ENCODE measurements at places on chromosomes 3 and 15.

GRCh38 chr15:70354346-70354905 lies 256.7 kb upstream of the TLE3 start:
- DNase-seq = no peak

DNA sequence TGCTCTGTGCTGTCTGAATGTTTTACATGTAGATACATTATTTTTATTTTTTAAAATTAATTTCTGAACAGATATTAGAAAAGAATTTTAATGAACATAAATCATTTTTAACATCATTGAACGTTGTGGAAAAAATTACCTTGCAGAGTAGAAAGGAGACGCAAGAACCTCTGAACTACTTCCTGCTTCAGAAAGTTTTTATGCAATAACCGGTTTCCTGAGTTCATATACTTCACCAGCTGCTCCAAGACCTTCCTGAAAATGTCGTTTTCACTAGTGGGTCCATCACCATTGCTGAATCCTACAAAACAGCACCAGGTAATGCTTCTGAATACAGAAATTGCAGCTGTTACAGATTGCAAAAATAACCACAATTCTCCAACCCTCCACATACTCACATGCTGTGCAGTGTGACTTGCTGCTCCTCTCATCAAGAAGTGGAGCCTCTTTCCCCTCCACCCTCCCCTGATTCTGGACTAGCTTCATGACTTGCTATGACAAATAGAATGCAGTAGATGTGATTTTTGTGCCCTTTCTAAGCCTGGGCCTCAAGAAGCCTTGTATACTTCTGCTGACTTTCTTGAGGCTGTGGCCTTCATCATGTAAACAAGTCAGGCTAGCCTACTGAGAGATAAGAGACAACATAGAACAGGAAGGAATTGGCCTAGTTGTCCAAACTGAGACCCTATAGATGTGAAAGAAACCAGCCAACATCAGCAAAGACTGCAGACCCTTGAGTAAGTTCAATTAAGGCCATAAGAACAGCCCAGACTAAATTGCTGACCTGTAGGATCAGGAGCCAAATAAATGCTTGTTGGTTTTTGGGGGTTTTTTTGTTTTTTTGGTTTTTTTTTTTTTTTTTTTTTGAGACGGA lies 80.4 kb downstream of the TRANK1 start:
- DNase-seq = no peak

DNA sequence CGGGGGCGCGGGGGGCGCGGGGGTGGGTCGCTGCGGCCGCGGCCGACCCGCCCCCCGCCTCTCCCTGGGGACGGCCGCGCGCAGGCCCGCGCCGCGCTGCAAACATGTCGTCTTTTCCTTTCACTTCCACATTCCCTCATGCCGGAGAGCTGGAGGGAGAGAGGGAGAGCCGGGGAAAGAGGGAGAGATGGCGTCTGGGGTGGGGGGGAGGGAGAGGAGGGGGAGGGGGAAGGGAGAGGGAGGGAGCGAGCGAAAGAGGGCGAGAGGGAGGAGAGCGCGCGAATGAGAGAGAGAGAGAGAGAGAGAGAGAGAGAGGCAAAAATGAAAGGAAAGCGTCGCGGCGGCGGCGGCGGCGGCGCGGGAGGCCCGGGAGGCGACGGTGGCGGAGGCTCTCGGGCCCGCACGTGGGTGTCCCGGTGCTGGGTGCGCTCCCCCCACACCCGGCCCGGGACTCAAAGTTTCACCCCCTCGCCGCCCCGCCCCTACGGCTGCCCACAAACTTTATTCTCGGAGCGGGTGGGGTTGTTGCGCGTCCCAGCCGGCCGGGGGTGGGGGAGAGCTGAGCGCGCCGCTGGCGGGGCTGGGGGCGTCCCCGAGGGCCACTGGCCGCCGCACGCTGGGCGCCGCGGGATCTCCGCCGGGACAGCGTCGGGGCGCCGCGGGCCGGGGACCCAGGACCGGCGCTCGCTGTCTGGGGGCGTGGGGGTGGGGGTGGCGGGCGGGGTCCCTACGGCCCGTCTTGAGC lies 731 bp downstream of the ZNF710 start:
- no peak for DNase-seq

DNA sequence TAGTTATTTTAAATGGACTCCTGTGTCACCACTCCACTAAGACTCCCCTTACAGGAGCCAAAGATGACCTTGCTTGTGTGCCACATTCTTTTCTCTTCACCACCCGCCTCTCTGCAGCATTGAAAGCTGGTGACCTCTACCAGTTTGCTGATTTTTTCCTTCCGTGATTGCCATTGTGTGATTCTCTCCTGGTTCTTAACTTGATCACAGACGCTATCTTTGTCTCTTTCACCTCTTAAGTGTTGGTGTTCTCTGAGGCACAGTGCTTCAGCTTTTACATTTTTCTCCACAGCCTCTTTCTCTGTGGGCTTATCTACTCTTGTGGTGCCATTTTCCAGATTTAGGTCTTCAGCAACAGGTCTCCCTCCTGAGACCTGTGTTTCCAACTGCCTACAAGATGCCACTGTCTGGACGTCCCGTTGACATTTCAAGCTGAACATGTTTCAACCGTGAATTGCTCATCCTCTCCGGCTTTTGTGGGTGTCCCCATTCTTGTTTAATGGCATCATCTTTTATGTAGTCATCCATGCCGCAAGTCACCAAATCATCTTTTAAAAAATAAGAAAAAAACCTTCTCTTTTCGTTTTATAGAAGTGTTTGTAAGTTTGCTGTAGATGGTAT lies 26.5 kb downstream of the IQGAP1 start:
- no peak for DNase-seq

DNA sequence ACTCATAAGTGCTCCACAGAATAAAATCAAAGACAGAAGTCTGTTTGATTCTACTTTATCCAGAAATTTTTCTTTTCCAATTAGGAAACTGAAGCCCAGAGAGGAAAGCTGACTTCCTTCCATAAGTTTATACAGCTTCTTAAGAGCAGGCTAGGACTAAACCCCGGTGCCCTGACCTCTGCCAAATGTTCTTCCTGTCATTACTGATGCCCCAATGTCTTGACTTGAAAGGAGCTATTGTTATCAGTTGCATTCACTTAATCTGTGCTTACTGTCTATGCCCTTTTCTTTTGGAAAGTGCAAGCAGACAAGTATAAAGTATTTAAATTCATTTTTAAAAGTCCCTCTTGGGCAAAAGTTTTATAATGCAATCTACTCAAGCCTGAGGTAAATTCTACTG lies 18.1 kb downstream of the CD200 start:
- no peak for DNase-seq

- DNase-seq = no peak
These were observed 611.9 kb upstream of the CCDC54 start for GRCh38 chr3:106765342-106765741.

- no peak for DNase-seq
These were observed 1.9 kb upstream of the ALS2CL start for GRCh38 chr3:46695177-46695961.

DNA sequence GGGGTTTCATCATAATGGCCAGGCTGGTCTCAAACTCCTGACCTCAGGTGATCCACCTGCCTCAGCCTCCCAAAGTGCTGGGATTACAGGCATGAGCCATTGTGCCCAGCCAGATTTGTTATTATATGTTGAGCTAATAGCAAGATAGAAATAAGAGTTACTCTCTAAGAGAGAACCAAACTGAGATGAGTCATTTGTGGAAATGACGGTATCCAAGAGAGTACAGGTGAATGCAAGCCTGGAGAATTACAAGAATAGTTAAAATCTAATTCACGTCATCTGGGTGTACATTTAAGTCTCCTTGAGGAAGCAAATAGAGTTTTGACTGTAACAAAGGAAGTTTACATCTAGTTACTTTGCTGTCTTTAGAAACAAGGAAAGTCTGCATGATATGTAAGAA lies 12.0 kb upstream of the CDIN1 start:
- DNase-seq = no peak

DNA sequence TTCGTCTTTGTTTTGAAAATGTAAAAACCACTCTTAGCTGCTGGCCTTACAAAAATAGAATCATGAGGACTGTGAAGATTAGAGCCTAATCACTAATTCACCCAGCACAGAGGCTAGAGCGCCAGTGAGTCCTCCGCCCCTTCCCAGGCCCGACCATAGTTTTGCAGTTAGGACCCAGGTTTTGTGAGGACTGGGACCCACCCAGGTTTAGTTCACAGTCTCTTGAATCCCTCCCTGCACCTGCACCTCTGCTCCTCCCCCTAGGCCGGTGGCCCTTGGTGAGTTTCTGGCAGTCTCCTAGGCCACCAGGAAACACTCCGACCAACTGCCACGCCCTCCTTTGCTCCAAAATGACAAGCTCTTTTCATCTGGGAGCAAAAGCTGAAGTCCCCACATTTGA lies 136.0 kb upstream of the CCDC54 start:
- DNase-seq = no peak
